Brain pericyte (primary cell): ENCODE measurements at places on chromosomes 12 and 14.

DNA sequence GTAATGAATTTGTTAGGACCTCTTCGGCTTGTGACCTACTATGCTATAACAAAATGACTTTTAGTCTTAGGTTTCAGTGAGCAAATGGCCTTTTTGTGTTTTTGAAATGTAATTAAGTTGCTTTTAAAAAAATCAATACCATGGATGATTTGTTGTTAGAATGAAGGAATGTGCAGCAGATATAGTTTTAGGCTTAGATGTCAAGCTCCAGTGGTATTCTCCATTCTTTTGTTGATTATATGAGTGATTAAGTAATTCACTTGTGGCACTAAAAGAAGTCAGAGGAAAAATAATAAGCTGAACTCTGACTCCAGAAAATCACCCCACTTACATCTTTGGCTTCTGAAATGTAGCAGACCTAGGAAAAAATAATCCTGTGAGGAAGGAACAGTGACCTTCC lies 474.1 kb upstream of the MIS18BP1 start:
- no peak for DNase-seq

DNA sequence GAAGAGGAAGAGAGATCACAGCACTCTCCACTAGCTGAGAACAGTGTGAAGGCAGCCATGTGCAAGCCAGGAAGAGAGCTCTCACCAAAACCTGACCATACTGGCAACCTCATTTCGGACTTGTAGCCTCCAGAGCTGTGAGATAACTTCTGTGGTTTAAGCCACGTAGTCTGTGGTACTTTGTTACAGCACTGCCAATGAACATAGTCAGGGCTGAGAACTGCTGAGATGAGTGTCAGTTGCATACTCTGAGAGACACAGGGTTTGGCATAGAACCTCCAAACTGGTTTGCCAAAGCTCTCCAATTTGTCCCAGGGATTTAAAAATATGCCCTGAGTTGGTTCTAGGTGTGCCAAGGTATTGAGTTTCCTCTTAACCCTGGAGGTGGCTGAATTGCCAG lies 218.6 kb downstream of the ATP23 start:
- no peak for DNase-seq

- DNase-seq, result no peak
Observed at GRCh38 chr12:106629797-106630659, 47.2 kb downstream of the RFX4 start.

GRCh38 chr14:39681782-39682399 lies 249.7 kb upstream of the FBXO33 start:
- DNase-seq, result no peak

- no peak for DNase-seq
Observed at GRCh38 chr12:57237932-57238853, 8.7 kb downstream of the SHMT2 start.

- no peak for DNase-seq
Observed at GRCh38 chr14:58059126-58059525, 92.9 kb downstream of the ARMH4 start.

DNA sequence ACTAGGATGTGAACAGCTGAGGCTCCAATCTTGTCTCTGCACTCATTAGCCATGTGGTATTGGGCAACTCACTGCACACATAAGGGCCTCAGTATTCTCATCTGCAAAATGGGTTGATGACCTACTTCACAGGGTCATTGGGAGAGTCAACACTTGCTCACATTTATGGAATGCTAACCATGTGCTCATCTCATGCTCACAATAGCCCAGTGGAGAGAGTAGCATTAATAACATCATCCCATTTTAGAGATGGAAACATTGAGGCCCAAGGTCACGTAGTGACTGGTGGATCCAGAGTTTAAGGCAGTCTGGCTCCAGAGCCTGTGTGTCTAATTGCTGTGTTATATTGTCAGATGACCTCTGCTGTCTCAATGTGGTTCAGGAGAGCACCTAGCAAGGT lies 270.2 kb upstream of the SRRM4 start:
- no peak for DNase-seq

DNA sequence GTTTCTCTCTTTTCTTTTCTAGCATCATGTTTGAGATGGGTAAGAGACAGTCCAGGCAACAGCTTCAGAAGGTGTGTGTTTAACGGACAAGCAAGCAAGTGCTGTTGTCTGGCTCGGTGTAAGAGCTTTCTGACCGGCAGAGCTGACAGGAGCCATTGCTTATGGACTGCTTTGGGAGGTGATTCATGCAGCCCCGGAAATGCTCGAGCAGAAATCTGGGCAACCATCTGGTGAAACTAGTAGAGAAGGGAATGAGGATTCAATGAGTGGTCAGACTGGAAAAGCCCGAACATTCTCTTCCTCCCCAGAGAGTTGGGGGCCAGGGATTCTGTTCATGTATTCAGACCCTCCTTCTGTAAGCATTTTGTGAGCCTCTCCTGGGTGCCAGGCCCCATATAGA lies 24.4 kb downstream of the TUNAR start:
- no peak for DNase-seq

DNA sequence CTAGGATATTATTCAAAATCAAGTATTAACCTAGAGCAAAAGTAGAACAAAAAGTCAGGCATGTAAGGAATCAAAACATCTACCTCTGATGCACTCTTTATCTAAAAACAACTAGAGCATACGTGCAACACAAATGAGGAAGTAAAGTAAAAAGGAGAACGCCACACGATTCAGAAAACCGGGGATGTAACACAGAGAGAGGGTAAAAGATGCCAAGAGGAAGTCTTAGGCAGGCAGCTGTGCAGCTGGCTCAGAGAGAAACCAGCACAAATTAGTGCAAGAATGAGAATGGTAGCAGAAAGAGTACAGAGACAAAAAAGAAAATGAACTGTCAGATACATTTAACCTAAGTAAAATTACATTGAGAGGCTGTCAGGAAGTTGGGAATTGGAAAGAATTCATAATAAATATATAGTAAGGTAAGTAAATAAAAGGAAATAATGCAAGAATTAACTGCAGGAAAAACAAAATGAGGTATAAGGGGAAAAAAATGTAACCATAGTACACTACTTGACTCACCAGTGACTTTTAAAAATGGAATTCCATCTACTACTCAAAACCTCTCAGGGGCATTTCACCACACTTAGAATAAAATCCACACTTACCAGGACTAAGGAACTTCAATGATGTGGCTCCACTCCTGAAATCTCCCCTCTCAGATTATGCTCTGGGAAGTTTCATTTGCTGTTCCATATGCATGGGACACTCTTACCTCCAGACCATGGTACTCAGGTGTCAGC lies 17.1 kb downstream of the BCAT1 start:
- no peak for DNase-seq

- no peak for DNase-seq
Observed at GRCh38 chr14:75249958-75250336, 28.7 kb upstream of the FOS start.

DNA sequence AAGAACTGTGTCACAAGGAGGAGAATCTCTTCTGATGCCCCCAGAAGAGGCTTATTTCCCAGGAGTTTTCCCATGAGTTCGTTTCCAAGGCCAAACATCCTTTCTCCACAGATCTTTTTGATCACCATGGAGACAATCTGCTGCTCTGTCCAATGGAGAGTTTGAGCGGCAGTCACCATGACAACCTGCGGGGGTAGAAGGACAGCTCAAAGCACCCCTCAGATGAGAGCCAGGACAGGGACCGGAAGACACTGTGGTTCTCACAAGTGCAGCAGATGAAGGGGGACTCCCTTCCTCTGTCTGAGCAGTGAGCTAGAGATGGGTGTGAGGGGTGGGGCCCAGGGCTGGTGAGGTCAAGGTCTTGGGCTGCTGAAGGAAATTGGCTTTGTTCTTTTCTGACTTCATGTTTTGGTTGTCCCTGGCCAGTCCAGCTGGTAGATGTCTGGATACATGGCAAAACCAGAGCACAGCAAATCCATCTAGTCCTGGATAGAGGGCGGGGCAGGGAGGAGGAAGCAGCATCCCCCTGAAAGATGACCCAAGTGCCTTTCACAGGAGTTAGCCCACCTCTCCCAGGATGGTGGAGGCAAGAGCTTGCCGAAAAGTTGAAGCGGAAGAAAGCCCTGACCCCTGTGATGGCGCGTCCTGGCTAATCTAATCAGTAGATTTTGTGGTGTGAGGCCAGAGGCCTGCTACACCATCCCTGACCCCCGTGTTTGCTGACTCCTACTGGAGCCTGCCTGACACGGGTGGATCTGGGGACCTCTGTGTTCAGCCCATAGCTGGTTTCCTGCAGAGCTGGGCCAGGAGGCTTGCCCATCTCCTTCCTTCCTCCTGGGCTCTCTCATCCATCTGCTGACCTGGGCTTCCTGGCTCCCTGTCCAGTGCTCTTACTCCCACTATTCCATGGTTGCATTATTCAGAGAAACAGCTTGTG lies 24.4 kb downstream of the DHRS2 start:
- no peak for DNase-seq

DNA sequence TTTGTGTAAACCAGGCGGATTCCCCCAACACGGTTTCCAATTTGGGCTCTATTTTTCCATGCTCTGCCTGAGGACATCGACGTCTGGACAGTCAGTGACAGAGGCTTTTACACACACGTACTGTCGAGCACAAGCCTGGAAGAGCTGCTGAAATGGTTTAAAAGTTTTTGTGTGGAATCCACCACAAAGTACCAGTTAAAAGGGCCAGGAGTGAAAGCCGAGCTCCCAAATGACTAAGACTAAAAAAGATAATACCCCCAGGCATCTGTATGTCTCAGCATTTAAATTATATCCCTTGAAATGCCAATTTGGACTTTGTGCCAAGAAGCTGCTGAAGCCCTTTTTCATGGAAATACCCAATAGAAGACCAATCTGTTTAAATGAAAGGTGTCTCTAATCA lies 173.2 kb downstream of the EGLN3 start:
- no peak for DNase-seq

DNA sequence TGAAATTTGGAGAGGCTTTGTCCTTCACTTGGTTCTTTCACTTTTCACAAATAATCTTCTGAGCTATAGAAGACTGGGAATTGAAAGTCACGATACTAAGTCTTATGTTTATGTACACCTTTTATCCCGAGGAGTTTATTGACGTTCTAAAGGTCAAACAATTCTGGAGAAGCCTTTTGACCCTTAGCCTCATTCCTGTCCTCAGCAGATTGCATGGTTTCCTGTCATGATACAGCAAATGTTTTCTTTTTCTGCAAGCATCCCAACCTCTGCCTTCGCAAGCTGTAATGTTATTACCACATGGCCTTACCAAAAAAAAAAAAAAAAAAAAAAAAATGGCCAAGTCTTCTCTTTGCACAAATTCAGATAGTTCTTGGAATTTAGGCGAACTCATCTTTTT lies 411.7 kb upstream of the FLRT2 start:
- no peak for DNase-seq

GRCh38 chr14:91371011-91371989 lies 46.3 kb downstream of the CCDC88C start:
- DNase-seq, result no peak

GRCh38 chr12:5439788-5440300 lies 7.9 kb downstream of the NTF3 start:
- DNase-seq, result no peak

GRCh38 chr14:40694023-40694422 lies 912.7 kb upstream of the LRFN5 start:
- no peak for DNase-seq

DNA sequence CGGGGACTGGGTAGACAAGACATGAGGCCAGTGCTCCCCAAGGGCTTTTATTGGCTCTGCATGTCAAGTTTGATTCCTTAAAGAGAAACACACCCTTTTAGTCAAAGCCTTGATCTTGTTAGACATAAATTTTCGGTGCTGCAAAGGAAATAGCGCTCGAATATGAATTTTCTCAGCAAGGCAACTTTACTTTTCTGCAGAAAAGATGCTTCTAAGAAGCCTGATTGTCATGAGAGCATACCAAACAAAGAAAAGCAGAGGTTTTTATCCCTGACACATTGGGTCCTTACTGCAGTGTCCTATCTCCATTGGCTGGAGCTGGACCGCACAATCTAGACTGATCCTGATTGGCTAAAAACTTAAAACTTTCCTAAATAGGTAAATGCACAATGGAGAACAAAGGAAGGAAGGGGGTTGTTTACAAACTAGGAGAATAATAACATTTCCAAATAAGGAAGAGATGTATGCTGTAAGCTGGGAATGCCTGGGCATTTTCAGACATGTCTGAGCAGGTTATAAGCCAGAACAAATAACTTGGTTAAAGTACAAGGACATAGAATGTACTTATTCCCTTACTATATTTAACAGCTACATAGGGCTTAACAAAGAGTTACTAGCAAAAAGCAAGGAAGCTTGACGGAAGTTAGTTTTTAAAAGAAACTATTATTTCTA lies 17.2 kb downstream of the TXNRD1 start:
- no peak for DNase-seq
